8988T (cell line): ENCODE measurements at places on chromosomes 12 and 14.
A peak's percentile ranks its signal among the peaks of the same experiment; 100 is the strongest.

DNA sequence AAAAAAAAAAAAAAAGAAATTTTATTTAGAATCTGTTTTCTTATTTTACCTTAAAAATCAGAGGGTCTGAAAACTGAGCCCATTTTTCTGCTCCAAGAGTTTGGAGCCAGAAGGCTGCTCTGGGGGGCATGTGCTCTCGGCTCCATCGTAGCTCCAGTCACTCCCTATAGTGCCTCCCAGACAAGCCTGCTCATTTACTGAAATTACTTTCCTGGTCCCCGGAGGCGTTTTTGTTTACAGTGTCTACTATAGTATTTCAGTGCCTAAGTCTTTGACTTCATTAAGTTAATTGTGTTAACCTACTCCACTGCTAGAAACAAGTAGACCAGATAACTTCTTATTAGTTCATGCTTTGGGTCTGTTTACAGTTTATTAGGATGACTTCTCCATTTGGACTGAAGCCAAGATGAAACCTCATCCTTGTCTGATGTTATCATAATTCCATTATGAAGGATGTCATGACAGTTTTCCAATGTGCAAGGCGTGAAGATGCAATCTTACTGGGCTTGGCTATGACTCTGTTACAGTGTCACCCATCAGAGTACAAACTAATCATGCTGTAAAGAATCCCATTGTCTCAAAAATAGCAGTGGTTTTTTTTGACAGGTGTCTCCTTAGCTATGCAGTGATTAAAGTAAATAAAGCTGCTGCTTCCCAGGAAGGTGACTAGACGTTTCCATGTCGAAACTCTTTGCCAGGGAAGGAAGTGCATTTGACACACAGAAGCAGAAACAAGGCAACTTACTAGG, 182.3 kb downstream of the TMEM132C start:
- DNase-seq, result no peak

GRCh38 chr14:72173038-72173720, 240.9 kb downstream of the RGS6 start:
- DNase-seq, result no peak

- no peak for DNase-seq
These were observed 27.0 kb downstream of the SLCO1C1 start for GRCh38 chr12:20722142-20722541.

DNA sequence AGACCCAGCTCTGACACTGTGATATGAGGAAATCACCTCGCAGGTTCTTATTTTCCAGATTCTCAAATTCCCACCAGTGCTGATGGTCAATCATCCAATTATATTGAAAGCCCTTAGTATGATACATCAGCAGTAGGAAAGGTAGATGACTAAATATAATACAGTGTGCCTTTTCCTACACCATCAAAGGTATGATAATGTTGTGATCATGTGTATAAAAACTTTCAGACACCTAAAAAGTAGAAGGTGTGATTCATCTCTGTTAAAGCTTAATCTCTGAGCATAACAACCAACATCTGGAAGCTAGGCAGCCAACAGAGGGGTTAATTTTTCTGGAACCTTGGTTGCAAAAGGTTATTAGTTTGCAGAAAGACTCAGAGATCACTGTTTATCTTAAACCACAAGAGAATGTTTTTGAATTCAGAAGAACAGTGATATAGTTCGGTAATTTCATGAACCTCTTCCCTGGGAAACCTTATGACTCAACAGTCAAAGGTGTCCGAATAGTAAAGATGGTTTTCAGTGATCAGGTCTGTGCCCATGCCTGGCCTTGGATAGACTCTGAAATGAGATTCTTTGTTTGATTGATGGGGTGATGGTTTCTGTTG, 122.5 kb downstream of the ETV6 start:
- no peak for DNase-seq

GRCh38 chr14:93044556-93044955, 71.2 kb downstream of the ITPK1 start:
- no peak for DNase-seq

GRCh38 chr14:93752980-93753561, 35.2 kb downstream of the PRIMA1 start:
- DNase-seq, result no peak

GRCh38 chr12:11723993-11724392, 74.5 kb downstream of the ETV6 start:
- DNase-seq, result no peak

DNA sequence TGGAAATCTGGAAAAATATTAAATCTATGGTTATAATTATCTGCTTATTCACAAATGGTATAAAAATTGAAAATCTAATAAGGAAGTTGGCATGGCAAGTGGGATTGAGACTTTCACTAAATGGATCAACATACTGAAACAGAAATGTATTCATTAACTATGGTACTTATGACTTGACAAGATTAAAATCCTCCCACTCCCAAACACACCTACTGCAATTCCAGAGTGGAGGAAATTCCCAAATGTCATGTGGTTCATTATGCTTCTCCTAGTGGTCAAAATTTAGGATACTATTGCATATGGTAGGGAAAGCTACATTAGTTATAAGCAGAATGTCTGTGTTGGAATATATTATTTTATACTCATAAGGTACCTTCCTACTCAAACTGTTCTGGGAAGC, 265.3 kb upstream of the PRICKLE1 start:
- no peak for DNase-seq

GRCh38 chr14:51277753-51278415, 37.8 kb downstream of the TMX1 start:
- DNase-seq, result no peak

- no peak for DNase-seq
These were observed 30.7 kb downstream of the FBRSL1 start for GRCh38 chr12:132520421-132521199.

DNA sequence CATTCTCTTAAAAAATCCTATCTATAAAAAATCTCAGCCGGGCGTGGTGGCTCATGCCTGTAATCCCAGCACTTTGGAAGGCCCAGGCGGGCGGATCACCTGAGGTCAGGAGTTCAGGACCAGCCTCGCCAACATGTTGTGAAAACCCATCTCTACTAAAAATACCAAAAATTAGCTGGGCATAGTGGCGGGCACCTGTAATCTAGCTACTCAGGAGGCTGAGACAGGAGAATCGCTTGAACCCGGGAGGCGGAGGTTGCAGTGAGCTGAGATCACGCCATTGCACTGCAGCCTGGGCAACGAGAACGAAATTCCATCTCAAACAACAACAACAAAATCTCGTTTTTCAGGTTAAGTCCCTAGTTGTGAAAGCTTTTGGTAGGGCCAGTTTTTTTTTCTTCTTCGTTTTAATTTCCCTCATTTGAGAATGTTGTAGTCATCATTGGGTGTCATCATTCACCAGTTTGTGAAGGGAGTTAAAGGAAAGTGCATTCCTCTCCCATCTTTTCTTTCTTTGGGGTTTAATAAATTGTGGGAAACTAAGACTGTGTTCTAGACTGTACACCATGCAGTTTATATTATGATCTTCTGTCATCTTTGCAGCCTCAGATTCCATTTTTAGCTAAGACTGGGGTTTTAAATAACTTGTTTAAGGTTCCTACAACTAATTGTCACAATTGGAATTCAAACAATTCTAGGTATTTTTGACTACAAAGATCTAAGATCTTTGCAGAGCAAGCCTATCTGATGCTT, 23.9 kb downstream of the MDM2 start:
- no peak for DNase-seq

- DNase-seq, result peak; percentile 27
These were observed 1.6 kb downstream of the ABCB9 start for GRCh38 chr12:122964439-122965257.

DNA sequence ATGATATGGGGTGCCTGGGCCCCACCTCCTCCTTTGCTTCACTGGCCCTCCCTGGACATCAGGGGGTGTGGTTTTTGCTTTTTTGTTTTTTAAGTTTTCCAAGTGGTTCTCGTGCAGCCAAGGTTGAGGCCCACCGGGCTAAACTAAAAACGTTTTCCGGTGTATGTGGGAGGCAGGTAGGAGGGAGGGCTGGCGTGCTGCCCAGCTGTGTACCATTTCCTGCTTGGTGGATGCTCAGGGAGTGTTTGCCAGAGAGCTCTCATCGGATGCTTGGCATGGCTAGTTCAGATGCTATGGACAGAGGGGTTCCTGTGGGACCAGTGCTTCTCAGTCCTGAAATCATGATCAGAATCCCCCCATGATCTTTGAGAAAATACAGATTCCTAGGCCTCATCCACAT, 246.4 kb downstream of the CACNA1C start:
- no peak for DNase-seq

- DNase-seq, result no peak
These were observed 45.5 kb upstream of the EML1 start for GRCh38 chr14:99747582-99748330.

- DNase-seq, result no peak
These were observed 5.0 kb upstream of the FGF6 start for GRCh38 chr12:4450551-4451112.

GRCh38 chr12:112010415-112011344, 2.3 kb downstream of the TMEM116 start:
- DNase-seq, result no peak

GRCh38 chr14:104451474-104451873, 128.1 kb upstream of the C14orf180 start:
- DNase-seq, result no peak

GRCh38 chr12:56334490-56334793, 642 bp upstream of the PAN2 start:
- no peak for DNase-seq
